ENCODE measurements at places on chromosomes 16 and 17.

DNA sequence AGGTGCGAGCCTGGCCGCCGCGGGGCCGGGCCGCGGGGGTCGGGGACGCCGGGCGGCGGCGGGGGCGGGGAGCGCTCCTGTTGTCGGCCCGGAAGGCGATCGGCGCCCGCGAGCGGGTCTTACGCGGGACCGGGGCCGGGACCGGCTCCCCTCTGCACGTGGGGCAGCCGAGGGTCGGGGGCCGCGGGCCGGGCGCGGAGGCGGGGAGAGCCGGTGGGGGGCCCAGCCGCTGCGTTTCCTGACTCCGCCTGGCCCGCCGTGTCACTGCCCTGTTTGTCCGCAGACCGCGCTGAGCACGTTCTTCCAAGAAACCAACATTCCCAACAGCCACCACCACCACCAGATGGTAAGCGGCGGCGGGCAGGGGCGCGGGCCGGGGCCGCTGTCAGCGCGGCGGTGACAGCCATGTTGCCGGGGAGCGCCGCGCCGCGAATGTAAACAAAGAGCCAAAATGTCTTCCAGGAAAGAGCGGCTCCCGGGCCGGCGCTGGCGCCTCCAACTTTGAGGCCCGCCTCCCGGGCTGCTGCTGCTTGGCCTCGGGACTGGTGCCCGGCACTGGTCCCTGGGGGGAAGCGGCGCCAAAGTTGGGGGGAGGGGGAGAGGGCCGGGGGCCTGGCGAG is 586 bp downstream of the UBALD2 start:
- no peak for DNase-seq

GRCh38 chr17:48626245-48627117 is at the start of gene HOXB9:
HOXB9 (minus strand) TSS chr17:48626358; CDS start chr17:48626269, 89 bp downstream.
- DNase-seq = no peak

- DNase-seq = no peak
These were observed 66.9 kb downstream of the ABR start for GRCh38 chr17:1112875-1113274.

GRCh38 chr17:13765701-13766100 is 164.0 kb upstream of the HS3ST3A1 start:
- DNase-seq = no peak

- DNase-seq = no peak
These were observed 7.6 kb downstream of the IFT20 start for GRCh38 chr17:28327709-28328108.

- DNase-seq = no peak
These were observed 1.8 kb downstream of the ZNRF1 start for GRCh38 chr16:75000481-75001081.

DNA sequence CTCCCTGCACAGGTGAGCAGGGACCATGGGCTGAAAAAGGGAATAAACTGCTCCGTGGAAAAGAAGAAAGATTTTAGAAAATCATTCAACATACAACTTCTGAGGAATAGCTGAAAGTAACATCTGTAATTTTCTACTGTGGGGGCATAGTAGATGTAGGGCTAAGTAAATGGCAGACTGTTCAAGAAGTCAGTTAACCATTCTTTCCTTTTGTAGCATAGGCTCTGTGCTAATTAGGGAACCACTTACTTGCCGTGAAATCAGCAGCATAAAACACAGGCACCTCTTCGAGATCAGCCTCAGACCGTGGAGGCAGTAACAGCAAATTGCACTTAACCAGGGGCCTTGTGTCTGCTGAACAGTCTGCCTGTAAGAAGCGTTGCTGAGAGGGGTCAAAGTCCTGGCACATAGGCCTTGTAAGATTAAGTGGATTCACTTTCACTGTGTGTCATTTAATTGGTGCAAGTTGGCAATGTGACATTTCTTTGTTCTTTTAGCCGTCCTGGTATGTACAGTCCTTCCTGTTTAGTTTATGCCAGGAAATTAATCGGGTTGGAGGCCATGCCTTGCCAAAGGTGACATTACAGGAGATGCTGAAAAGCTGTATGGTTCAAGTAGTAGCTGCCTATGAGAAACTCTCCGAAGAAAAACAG is 10.4 kb downstream of the COG1 start:
- no peak for DNase-seq

Measured in GM12892 (cell line).